ENCODE measurements at places on chromosomes 16 and 17. TPM values are rescaled to one million over a fixed set of nuclear protein-coding genes. Genes with fewer than 3 reads are reported as not detected.

NEK8 gene
- total RNA-seq = 4.5 TPM

MMP15 gene
- total RNA-seq = 5.9 TPM

SMIM5 gene
- total RNA-seq = 0.23 TPM

IRX3 gene
- total RNA-seq = 6.7 TPM

ACSM2B gene
- not detected for total RNA-seq

GRCh38 chr16:88936556-88937205 lies 40.3 kb downstream of the CBFA2T3 start:
- H3K27ac ChIP-seq = no peak overlapping the region
- no peaks in the 10 kb centered on the region for H3K27me3 ChIP-seq
- no peaks in the 10 kb centered on the region for H3K36me3 ChIP-seq

DNA sequence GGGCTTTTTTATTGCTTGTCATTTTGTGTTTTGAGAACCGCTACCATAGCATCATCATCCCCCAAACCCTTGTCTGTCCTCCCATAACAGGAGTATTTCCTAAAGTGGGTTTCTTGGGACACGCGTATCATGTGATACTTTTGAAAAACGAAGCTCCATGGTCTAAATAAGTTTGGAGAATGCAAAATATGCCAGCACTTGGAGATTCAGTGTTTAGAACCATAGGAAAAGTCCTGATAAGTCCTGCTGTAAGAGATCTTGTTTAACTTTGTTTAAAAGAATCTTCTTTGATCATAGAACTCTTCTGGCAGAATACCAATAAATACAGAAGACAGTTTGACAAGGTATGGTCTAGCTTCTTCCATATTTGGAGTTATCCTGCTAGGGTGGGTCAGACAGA lies 59.3 kb downstream of the NKD1 start:
- no peaks in the 10 kb centered on the region for H3K4me1 ChIP-seq
- no peak overlapping the region for H3K27ac ChIP-seq
- H3K36me3 ChIP-seq = no peaks in the 10 kb centered on the region
- DNase-seq = no peak

Data from aorta (tissue), 5 donors.